ENCODE measurements at places on chromosomes 7 and 10.

DNA sequence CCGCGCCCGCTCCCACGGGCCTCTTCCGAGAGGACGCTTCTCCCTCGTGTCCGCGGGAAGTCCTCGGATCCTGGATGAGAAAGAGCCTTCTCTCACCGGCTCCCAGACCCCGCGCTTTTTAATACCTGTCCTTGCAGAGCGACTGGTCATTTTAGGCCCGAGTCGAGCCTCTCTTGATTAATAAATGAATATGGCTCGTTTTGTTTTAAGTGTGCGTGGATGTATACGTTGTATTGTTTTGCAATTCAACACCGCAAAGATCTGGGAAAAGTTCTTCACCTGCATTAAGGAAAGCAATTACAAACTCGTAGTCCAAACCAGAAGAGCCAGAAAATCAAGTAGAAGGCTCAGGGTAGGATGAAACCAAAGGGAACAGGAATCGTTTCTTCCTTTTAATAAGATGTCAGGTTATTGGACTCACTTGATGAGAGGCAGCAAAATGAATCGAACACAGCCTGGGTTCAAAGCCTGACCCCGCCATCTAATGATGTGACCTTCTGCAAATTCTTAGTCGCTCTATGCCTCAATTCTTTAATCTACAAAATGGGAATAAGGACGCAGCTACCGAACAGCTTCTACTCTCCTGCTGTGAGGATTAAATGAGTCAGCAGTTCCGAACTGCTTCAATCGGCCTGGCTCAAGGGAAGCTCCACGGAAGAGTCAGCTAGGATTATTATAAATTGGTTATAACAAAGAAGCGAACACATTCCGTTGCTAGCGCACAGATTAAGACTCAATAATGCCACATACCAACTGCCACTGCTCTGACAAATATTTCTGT is 277.8 kb upstream of the NEBL start:
- no peak for DNase-seq

GRCh38 chr10:31804352-31804810 is 124.2 kb downstream of the ARHGAP12 start:
- no peak for DNase-seq

- no peak for DNase-seq
Observed at GRCh38 chr7:2750004-2750407, 62.0 kb downstream of the AMZ1 start.

DNA sequence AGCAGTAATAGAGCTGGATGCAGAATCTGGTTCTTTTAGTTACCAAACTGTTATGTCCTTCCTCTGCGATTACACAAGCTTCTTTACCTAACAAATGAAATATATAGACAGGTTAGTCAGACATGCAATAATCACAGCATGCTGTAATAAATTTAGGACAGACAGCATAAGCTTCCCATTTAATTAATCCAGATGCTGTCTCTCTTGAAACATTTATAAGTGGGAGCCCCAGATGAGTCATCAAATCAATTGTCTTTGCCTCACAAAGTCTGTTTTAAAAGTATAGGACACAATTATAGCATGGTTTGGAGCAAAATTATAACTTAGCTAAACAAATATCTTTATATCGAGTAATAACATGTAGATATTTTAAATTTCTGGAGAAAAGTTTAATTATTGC is 1.6 kb downstream of the CDNF start:
- DNase-seq: no peak

DNA sequence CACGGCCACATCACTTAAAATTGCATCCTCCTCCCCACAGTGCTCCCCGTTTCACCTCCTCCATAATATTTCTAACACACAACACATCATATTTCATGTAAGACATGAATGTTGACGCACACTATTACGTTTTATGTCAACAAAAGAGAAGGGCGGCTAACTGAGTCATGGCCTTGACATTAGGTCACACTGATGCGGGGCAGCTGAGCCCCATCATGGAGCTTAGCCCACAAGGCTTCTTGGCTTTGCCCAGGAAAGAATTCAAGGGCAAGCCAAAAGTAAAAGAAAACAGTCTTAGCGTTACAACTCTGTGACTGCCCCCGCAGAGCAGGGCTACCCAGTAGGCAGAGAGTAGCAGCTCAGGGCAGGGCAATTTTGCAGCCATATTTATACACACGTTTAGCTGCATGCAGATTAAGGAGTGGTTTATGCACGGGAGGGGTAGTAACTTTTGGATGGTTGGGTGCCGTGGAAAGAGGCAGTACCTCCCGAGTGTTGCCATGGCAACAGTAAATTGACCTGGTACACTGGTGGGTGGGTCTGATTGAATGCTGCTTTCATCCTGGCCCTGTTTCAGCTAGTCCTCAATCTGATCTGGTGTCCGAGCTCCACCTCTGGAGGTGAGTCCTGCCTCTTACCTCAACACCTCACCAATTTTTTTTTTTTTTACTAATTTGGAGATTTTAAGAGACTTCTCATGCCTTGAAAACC is 156.2 kb upstream of the FRMD4A start:
- no peak for DNase-seq

GRCh38 chr10:17506390-17506789 is 52.0 kb upstream of the ST8SIA6 start:
- DNase-seq: peak; percentile 81

DNA sequence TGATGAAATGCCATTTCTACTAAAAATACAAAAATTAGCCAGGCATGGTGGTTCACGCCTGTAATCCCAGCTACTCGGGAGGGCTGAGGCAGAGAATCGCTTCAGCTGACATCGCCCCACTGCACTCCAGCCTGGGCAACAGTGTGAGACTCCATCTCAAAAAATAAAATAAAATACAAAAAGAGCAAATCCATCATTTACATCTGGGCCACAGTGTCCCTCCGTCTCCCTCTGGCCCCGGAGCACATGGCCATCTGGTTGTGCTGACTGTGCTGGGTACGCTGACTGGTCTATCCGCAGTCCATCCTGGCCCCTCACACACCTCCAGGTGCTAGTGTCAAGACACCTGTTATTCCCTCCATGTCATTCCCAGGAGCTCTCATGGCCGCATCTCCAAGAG is 42.1 kb downstream of the KCNH2 start:
- DNase-seq: no peak

DNA sequence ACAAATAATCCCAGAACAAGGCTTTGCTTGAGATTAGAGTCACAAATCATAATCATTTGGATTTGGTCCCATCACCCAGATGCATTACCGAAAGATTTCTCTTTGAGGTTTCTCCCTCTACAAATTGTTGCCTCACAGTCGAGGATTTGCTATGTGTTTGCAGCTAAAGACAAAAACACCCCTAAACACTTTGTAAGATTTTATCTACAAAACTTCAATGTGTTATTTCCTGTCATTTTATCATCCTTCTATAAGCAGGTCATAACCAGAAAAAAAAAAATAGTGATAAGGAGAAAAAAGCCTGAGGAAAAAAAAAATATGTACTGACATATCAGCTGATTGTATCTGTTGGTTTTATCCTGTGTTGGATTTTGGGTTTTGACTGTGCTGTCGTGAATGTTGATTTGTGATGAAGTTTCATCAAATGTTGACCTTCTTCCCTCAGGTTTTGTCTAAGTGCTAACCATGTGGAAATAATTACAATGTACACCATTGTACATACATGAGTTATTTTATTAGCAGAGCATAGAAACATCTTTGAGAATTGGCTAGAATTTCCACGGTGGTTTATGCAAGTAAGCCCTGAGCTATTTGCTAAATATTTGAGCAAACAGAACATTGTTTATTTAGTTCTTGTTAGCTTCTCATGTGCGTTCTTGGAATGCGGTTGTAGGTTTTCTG is 274.4 kb downstream of the NEBL start:
- peak; percentile 49 for DNase-seq

DNA sequence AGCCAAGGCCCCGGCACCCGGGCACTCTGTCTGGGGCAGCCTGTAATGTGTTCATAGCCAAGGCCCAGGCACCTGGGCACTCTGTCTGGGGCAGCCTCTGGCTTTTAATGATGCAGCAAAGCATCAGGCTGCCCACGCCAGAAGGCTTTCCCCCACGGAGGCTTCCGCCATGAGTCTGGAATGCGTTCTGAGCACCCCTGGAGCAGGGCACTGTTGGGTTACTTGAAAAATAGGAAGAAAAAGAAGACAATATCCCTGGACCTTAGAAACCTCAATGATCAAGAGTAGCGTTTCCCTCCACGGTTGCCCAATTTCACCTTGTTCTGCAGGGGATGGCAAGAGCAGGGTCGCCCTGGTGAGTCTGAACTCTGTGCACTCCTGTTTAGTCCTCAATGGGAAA is 565.0 kb downstream of the PTPRN2 start:
- no peak for DNase-seq

GRCh38 chr10:88238615-88238914 is 344.6 kb downstream of the RNLS start:
- no peak for DNase-seq

- DNase-seq: no peak
Observed at GRCh38 chr7:24214670-24215069, 69.3 kb upstream of the NPY start.

- DNase-seq: no peak
Observed at GRCh38 chr10:132860532-132860931, 74.6 kb upstream of the NKX6-2 start.

DNA sequence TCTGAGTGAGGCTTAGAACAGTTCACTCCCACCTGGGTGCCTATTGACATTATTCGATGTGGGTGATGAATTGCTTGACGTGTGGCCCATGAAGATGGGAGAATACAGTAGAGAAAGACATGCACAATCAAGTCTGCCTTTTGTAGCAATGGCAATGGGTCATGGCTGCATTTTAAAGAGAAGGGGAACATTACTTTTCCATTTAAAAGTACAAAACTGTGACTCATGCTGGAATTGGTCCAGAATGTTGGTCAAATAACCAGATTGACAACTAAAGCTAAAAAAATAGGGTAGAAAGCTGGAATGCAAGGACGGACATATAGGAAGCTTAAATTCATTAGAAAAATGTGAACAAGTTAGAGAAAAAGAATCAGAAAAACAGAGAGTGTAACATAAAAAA is 104.1 kb upstream of the SLC25A13 start:
- no peak for DNase-seq

- no peak for DNase-seq
Observed at GRCh38 chr7:44075296-44076075, 6.8 kb downstream of the POLM start.

DNA sequence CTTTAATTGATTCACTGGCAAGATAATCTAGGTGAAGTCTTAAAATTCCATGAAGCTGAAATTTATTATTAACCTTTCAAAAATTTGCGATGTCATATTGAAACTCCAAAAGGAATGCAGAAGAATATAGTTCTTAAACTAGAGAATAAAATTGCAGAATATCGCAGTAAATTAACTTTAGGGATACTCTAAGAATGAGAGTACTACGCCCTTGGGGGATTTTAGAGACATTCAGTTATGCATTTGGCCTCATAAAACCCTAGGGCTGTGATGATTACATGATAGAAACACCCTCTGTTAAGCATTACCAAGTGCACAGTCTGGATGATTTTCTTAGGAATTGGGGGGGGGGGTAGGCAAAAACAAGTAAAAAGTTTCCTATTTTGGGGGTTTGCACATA is 3.7 kb downstream of the WNT2 start:
- DNase-seq: no peak

GRCh38 chr10:102072673-102073527 is 7.8 kb downstream of the HPS6 start:
- DNase-seq: peak; percentile 92

- DNase-seq: peak; percentile 98
Observed at GRCh38 chr10:45470098-45471012, 96.3 kb downstream of the ALOX5 start.

- DNase-seq: no peak
Observed at GRCh38 chr10:77864151-77864851, 62.3 kb downstream of the DLG5 start.

GRCh38 chr7:106927536-106927935 is 62.5 kb downstream of the PIK3CG start:
- no peak for DNase-seq

DNA sequence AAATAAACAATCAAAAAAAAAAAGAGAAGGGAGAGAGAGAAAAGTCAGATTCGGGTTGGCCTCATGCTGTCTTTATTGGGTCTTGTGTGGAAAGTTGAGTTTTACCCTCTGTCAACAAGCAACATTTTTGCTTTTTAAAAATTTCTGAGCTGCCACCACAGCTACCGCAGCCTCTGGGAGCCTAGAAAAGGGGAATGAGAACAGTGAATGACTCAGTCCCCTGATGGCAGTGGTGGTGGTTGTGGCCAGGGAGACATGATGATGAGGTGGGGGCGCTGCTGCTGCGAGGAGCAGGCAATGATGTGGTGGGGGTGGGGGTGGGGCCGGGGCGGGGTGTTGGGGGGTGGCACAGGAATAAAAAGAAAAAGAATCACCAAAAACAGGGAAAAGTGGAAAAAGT is 20.0 kb upstream of the CREB3L2 start:
- no peak for DNase-seq

GRCh38 chr10:111107023-111107422 is 30.2 kb downstream of the ADRA2A start:
- no peak for DNase-seq

DNA sequence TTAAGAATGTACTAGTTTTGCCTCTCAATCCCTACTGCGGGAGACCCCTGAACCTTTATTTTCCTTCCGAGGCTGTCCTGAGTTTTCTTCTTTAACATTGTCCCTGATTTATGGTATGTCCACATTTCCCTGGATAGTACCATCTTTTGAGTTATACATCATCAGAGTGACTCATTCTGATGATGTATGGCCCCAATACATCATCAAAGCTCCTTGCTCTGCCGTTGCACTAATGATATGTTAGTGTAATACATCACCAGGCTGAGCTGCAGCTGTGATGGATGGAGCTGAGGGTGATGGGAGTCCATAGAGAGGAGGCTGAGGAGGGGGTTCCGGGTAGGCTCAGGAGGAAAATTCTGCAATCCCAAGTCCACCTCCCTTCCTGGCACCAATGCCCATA is 986.5 kb downstream of the KCNMA1 start:
- no peak for DNase-seq

GRCh38 chr10:102449321-102450123 is 1.8 kb downstream of the C10orf95 start:
- DNase-seq: peak; percentile 95

DNA sequence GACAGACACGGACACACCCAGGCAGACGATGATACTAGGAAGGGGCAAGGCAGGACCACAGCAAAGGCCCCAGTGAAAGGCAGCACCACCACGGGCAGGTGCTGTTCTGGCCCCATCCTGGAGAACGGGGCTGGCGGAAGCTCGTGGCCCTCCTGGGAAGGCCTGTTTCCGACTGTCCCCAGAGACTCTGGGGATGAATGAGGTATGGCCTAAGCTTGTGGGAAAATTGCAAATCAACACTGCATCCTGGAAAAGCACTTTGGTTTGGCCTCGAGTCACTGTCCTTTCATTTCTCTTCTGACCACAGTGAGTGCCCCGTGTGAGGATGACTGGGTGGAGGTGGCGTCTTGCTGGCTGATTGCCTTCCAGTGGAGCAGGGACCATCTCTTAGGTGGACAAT is 81.6 kb upstream of the ANLN start:
- DNase-seq: no peak

- DNase-seq: no peak
Observed at GRCh38 chr10:82190432-82191260, 315.7 kb downstream of the NRG3 start.

Data from hematopoietic multipotent progenitor cell treated with erythropoietin and hydrocortisone succinate and interleukin-3 and kit ligand, for 4 days (in vitro differentiated cells).